ENCODE measurements at places on chromosomes 13 and 19. TPM values are rescaled to one million over a fixed set of nuclear protein-coding genes. Genes with fewer than 3 reads are reported as not detected.

The MAB21L1 gene
- total RNA-seq, result 1.4 TPM

The RFXAP gene
- total RNA-seq, result 1.8 TPM

The TSC22D1 gene
- total RNA-seq, result 72.1 TPM

The KLK1 gene
- not detected for total RNA-seq

The SLC10A2 gene
- total RNA-seq, result not detected

The C19orf85 gene
- total RNA-seq, result not detected

The TMEM86B gene
- total RNA-seq, result 0.73 TPM

The SELENOV gene
- not detected for total RNA-seq

The ZNF208 gene
- total RNA-seq, result 1.5 TPM

The ADGRE3 gene
- total RNA-seq, result under 0.01 TPM

The PNMA8B gene
- 0.78 TPM for total RNA-seq

The CYP4F11 gene
- not detected for total RNA-seq

The CEACAM7 gene
- total RNA-seq, result not detected

The ZSCAN4 gene
- total RNA-seq, result not detected

The KLC3 gene
- total RNA-seq, result not detected

The ZNF112 gene
- total RNA-seq, result 4.4 TPM

The VSTM2B gene
- not detected for total RNA-seq

The CAPN12 gene
- total RNA-seq, result not detected

The TMEM147 gene
- total RNA-seq, result 85.2 TPM

The IGFL3 gene
- not detected for total RNA-seq

The SHD gene
- not detected for total RNA-seq

The NLRP7 gene
- total RNA-seq, result not detected

The F10 gene
- total RNA-seq, result 0.98 TPM

The ENOX1 gene
- 9.6 TPM for total RNA-seq

The ZNF723 gene
- not detected for total RNA-seq

The SERPINE3 gene
- under 0.01 TPM for total RNA-seq

The LRRC63 gene
- 0.37 TPM for total RNA-seq

The TBXA2R gene
- total RNA-seq, result 1.8 TPM

The TMPRSS9 gene
- total RNA-seq, result under 0.01 TPM

The EXOC3L2 gene
- total RNA-seq, result not detected

The ZNF433 gene
- total RNA-seq, result 0.98 TPM

The CFAP97D2 gene
- not detected for total RNA-seq

The CYP2A7 gene
- total RNA-seq, result not detected

The CRX gene
- not detected for total RNA-seq

The ZNF547 gene
- 1.8 TPM for total RNA-seq

The CGB8 gene
- not detected for total RNA-seq

The KANK3 gene
- total RNA-seq, result under 0.01 TPM

The C13orf46 gene
- total RNA-seq, result 0.39 TPM

The BST2 gene
- 0.20 TPM for total RNA-seq

The MISP gene
- total RNA-seq, result not detected

The ZNF8 gene
- 6.2 TPM for total RNA-seq

The PLA2G4C gene
- total RNA-seq, result 2.2 TPM

The ZNF525 gene
- 2.0 TPM for total RNA-seq

The GPR183 gene
- total RNA-seq, result not detected

The LENG9 gene
- 7.3 TPM for total RNA-seq

The ZNF729 gene
- under 0.01 TPM for total RNA-seq

The ELAVL3 gene
- total RNA-seq, result not detected

The GGN gene
- 0.78 TPM for total RNA-seq

The ATXN8OS gene
- total RNA-seq, result not detected

The ELOF1 gene
- total RNA-seq, result 37.1 TPM

The NOVA2 gene
- 0.39 TPM for total RNA-seq

The RXFP2 gene
- total RNA-seq, result not detected

The ZNF536 gene
- total RNA-seq, result not detected

The CCDC8 gene
- total RNA-seq, result 20.9 TPM

The SLC46A3 gene
- total RNA-seq, result 0.73 TPM

The PBX4 gene
- total RNA-seq, result 5.5 TPM

The ZNF430 gene
- 15.4 TPM for total RNA-seq

The GRIK5 gene
- not detected for total RNA-seq

The SLC25A15 gene
- total RNA-seq, result 21.3 TPM

Measured in subcutaneous preadipocyte (primary cell).